T-helper 22 cell (primary cell): ENCODE measurements at places on chromosomes 5 and 9.

GRCh38 chr5:172429201-172429940 is 25.0 kb downstream of the SH3PXD2B start:
- no peak for DNase-seq

DNA sequence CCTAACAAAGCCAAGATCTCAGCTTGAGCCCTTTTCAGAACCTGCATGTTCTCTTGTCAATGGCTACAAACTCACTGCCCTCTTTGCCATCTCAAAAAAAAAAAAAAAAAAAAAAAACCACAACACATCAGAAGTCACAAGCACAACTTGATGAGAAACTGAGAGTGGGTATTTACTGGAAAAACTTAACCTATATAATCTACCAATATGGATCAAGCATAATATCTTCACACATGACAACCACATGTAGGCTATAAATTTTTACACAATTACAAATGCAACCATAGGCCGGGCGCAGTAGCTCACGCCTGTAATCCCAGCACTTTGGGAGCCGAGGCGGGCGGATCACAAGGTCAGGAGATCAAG is 9.0 kb downstream of the MTMR12 start:
- no peak for DNase-seq

DNA sequence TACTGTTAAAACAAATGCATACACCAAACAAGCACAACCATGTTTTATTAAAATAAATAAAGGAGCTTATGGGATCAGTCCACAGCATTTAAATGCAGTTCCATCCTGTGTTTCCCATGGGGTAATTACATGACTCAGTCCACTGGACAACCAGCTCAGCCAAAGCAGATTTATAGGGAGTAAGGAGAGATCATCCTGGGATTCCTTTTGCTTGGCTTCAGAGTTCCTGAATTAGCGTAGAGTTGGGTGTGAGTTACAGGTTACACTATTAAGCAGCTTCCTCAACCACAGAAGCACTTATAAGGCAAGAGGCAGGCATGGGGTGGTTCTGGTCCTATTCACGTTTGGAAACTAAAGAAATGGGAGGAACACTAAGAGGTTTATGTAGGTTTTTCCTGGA is 381.1 kb upstream of the ACTBL2 start:
- DNase-seq, result no peak

GRCh38 chr5:82097-82496 is 9.9 kb upstream of the PLEKHG4B start:
- DNase-seq, result no peak

- no peak for DNase-seq
Measured at GRCh38 chr9:128087262-128087661, 19.2 kb downstream of the SLC25A25 start.

DNA sequence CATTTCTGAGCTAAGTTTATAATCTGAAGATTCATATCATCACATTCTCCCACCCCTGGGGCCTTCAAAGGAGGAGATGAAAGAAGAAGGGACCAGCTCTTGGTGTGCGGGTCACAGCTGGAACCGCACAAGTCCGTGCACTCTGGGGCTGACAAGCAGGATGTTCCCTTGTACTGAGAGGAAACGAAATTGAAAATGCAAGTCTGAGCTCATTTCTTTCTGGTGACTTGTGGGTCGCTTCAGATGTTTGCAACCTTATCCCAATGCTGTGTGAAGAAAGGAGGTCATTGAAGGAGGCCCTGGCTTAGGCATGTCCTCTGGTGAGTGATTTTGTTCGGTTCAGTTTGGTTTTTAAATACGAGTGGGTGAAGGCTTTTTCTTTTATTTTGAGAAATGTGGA is 59.6 kb downstream of the C9orf152 start:
- DNase-seq, result no peak

GRCh38 chr9:14760060-14760459 is 37.5 kb upstream of the CER1 start:
- DNase-seq, result no peak

DNA sequence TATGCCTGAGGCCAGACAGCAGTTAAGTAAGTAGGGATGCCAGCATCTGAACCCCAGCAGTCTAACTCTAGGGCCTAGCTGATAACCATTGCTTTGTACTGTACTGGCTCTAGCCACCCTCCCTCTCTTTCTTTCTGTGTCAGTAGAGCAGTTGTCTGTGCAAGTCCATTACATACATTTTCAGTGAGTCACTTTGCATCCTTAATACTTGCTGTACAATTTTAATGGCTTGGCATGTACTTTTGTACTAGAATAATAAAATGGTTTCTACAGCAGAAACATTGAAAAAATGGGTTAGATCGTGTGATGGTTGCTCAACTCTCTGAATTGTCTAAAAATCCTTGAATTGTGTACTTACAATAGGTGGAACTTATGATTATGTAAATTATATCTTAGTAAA is 1.5 kb upstream of the TTC39B start:
- DNase-seq, result no peak

- no peak for DNase-seq
Measured at GRCh38 chr9:137786511-137786920, 91.1 kb upstream of the CACNA1B start.

GRCh38 chr5:132662925-132663770 is 5.2 kb downstream of the IL13 start:
- no peak for DNase-seq

GRCh38 chr5:169577951-169578350 is 5.6 kb upstream of the SPDL1 start:
- DNase-seq, result no peak

- DNase-seq, result no peak
Measured at GRCh38 chr9:128712451-128713410, 10.4 kb downstream of the PKN3 start.

DNA sequence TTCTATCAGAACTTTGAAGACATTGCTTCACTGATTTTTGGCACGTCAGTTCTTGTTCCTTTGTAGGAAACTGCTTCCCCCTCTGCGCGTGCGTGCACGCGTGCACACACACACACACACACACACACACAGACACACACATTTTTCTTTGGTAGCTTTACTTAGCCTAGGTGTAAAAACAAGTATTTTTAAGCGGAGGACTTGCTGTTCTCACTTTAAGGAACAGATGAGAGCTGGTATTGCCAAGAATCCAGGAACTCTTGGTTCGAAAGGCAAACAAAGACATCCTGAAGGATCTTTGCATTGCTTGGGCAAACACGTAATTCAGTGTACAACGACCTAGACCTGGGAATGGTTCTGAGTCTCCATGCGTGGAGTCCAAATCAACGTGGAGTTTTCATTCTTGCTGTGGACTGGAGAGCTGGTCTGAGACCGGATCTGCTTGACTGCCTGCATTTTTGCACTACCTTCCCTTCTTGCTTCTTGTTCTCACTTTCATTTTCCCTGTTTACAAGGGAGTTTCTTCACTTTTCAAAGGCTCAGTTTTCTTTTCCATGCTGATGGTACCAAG is 8.2 kb downstream of the TMEM268 start:
- DNase-seq, result no peak

- no peak for DNase-seq
Measured at GRCh38 chr9:21255538-21256212, 15.9 kb upstream of the IFNA14 start.

DNA sequence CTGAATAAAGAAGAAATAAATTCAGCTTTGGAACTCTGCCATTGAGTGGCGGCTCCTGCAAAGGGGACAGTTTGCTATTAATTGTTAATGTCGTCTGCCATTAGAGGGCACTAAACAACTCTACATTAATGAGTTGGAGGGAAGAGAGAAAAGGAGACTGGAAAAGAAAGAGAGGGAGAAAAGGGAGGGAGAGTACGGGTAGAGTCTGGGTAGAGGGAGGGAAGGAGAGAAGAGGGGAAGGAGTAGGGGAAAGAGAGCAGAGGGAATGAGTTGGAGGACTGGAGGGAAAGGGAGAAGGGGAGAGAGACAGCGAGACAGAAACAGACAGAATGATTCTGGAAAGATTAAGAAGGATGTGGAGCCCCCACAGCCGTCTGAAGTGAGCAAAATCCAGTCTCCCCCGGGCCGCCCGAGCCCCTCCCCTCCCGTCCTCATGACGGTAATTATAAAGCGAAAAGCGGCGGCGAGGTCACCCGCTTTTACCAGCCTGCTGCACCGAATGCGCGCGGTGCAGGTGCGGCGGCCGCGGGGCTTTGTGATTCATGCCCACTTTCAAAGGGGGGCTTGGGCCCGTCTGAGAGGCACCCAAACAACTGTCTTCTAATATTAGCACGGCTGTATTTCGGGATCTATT is 1.9 kb upstream of the FST start:
- no peak for DNase-seq

DNA sequence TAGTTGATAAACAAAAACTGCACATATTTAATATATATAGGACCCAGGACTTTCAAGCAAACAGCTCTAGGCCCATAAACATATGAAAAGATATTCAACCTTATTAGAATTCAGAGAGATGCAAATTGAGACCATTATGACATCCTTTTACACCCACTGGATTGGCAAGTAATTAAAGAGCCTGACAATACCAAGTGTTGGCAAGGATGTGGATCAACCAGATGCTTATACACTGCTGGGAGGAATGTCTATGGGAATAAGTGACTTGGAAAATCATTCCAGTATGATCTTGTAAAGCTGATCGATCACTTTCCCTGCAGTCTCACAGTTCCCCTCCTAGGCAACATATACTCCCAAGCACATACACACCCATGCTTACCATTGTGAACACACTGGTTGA is 15.5 kb upstream of the TCOF1 start:
- DNase-seq, result no peak

DNA sequence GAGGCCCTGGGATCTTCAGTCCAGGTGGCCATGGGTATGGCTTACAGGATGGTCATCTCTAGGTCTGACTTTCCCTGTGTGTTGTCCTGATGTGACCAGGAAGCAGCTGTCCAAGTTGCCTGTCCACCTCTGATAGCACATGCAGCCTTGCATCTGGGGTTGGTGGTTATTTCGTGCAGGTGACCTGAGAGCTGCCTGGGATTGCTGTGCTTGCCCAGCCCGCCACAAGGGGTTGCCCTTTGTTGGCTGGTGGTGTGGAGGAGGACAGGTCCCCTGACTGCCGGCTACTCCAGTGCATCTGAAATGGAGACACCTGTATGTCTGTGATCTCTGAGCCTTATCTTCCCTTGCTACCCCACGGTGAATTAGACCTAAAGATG is 212.6 kb downstream of the ARHGAP26 start:
- no peak for DNase-seq

DNA sequence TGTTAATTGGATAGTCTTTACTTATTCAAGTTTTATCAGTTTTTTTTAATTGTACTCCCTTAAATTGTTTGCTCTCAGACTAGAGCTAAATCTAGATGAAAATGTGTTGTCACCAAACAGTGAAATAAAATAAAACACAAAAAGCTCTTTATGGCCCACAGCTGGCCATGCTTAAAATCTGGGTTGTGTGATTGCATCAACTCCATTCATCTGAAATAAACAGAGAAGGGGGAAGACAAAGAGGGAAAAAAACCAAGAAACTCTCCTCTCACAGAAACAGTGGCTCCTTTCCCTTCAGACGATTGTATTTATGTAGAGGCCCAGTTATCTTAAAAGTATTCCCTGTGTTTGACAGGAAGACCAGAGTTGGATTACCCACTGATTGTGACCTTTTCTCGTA is 422.4 kb downstream of the IRX1 start:
- DNase-seq, result no peak

DNA sequence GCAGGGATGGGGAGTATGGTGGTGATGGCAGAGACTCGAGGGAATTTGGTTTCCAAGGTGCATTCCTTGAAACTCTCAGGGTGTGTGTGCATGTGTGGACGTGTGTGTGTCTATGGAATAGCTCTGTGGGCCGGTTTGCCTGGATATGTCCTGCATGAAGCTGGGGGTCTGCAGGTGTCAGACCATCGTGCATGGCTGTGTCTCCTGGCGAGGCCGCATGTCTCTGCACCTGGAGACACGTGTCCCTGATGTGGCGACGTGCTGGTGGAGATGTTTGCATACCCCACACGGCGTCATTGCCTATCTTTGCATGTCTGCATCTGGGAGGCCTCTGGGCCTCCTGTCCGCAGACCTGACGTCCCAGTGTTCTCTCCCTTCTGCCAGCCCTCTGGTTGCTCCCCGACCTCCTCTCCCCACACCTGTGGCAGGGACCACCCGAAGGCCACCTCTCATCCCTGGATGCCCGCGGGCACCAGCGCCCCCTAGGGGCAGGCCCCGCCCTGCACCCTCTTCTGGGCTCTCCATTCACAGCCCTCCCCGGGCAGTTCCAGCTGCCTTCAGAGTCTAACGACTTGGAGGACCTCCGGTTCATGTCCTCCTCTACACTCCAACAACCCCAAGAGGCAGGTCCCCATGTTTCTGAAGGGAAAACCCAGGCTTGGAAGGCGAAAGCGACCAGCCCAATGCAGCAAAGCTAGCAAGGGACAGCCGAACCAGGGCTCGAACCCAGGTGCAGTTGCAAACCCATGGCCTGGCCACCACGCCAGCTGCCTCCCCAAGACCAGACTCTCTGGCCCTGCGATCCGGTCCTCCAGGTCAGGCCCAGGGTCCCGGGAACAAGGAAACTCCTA is 88.6 kb downstream of the LMX1B start:
- DNase-seq, result no peak

DNA sequence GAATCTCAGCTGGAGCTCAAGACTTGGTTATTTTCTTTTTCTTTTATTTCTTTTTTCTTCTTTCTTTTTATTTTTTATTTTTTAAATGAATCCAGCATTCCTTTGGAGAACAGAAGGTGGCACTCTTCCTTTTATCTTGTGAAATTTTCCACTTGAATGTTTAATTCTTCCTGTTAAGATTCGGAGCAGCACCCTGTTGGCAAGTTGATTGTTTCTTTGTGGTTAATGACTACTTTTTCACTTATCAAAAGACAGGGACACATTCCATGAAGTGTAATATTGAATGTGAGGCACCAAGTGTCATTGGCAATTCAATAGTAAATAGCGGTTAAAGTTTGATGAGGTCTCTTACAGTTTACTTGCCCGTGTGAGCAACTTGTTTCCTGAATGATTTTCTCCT is 240.5 kb upstream of the CHD1 start:
- DNase-seq, result no peak

- no peak for DNase-seq
Measured at GRCh38 chr5:147464211-147464610, 45.7 kb downstream of the DPYSL3 start.

GRCh38 chr9:89309608-89310474 is 1.2 kb upstream of the CKS2 start:
- DNase-seq, result no peak

GRCh38 chr5:177133853-177134696 is 502 bp downstream of the NSD1 start:
- peak; percentile 21 for DNase-seq

- no peak for DNase-seq
Measured at GRCh38 chr5:143251190-143251589, 152.3 kb downstream of the NR3C1 start.

GRCh38 chr5:164869325-164869724 is 1363.9 kb downstream of the MAT2B start:
- DNase-seq, result no peak

DNA sequence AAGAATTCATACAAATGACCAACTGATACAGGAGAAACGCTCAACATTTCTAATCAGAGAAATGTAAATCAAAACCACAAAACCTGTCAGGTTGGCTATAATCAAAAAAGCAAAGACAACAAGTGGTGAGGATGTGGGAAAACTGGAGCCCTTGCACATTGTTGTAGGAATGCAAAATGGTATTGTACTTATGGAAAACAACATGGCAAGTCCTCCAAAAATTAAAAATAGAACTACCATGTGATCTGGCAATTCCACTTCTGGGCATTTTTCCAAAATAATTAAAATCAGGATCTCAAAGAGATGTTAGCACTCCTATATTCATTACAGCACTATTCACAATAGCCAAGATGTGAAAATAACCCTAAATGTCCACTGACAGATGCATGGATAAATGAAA is 76.1 kb downstream of the FNIP1 start:
- no peak for DNase-seq
